Naive thymus-derived CD8-positive, alpha-beta T cell (primary cell): ENCODE measurements at places on chromosomes 5 and 9. TPM values are rescaled to one million over a fixed set of nuclear protein-coding genes. Genes with fewer than 3 reads are reported as not detected.

FAM163B gene
- not detected for polyA plus RNA-seq

KIF20A gene
- polyA plus RNA-seq = not detected

HSPB3 gene
- polyA plus RNA-seq = not detected

C9 gene
- not detected for polyA plus RNA-seq

- H3K4me3 ChIP-seq = no peak overlapping the region
- no peak for DNase-seq
- peaks cover 16% of the 10 kb centered on the region for H3K27me3 ChIP-seq
- no peak overlapping the region for H3K27ac ChIP-seq
Measured at GRCh38 chr9:101707721-101708120, 30.7 kb downstream of the GRIN3A start.

DNA sequence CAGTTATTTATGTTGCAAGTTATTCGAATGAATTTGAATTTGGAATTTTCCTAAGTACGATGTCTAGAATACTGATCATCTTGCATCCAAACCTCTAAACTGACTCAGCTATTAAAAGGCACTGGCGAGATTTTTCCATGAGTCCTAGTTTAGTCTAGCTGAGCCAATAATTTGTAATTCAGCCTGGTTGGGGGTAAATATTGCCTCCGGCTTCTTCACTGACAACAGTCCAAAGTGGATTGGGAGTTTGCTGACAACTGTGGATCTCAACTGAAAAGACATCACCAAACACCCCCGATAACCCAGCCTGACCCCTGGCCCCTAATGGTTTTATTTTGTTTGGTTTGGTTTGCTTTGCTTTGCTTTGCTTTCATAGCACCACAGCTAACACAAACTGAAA lies 189.8 kb upstream of the DAPK1 start:
- no peaks in the 10 kb centered on the region for H3K36me3 ChIP-seq
- H3K27me3 ChIP-seq = peaks cover 8% of the 10 kb centered on the region
- H3K27ac ChIP-seq = no peak overlapping the region
- DNase-seq = no peak
- H3K4me1 ChIP-seq = peaks cover 6% of the 10 kb centered on the region
